Activated CD8-positive, alpha-beta T cell treated with anti-CD3 and anti-CD28 coated beads, Interleukin-2, amount 10 ng/mL, durations not matched to agents 7 days and 5 days (primary cell): ENCODE measurements at places on chromosomes 16 and 17.

DNA sequence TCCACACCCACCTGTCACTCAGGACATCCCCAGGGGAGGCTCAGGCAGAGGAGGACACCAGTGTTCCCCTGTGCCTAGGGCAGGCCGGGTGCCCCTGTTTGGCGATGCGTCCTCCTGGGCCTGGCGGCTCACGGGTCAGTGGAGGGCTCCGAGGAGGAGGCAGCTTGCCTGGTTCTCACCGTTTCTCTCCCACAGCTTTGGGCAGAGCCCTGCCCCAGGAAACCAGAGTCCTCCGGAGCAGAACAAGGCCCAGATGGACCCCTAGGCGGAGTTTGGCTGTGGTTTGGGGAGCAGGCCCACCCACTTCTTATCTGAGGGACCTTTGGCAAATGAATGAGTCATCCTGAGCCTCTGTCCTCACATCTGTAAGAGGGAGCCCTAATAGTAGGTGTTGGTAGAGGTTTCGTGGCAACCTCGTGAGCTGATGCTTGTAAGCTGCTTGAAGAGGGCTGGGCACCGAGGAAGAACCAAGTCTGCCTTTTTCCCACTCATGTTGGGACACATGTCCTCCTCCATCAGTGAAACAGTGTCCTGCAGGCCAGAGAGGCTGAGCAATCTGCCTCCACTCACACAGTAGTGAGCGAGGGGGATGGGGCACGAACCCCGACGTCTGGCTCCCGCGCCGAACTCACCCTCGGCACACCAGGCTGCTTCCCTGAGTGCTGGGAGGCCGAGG, 247.0 kb upstream of the CIBAR2 start:
- DNase-seq, result no peak

GRCh38 chr16:90005956-90006663, 13.1 kb downstream of the DBNDD1 start:
- DNase-seq, result no peak

DNA sequence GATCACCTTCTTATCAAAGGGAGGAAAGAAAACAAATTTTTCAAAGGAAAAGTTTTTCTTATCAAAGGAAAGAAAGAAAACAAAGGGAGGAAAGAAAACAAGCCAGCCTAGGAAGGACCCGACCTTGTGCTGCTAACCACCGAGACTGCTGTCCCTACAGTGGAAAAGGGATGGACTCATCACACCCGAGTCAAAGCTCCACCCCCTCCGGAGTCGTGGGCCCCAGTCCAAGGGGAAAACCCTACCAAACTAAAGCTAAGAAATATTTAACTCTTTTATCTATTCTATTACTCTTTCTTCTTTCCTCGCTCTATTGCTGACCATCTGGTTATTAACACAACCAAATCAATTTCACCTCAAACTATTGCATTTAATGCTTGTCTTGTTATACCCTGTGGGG, 6.1 kb upstream of the ENDOV start:
- no peak for DNase-seq

DNA sequence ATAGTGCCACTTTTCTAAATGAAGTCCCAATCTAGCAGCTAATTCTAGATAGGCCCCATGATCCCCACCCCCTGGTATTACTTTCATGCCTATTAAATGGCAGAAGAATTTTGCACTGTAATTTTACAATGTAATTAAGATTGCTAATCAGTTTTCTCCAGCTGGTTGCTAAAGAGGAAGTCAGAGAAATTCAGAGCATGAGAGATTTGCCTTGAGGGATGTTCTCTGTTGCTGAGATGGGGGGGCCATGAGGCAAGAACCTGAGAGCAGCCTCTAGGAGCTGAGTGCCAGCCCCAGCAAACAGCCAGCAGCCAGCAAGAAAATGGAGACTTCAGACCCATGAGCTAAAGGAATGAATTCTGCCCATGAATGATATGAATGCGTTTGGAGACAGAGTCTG, 38.9 kb downstream of the SHCBP1 start:
- DNase-seq, result no peak

GRCh38 chr17:38868817-38869525, 887 bp upstream of the LASP1 start:
- peak; percentile 90 for DNase-seq
